Activated naive CD4-positive, alpha-beta T cell treated with anti-CD3 and anti-CD28 coated beads for 36 hours (primary cell): ENCODE measurements at places on chromosomes 7 and 10. TPM values are rescaled to one million over a fixed set of nuclear protein-coding genes. Genes with fewer than 3 reads are reported as not detected.

Gene WNT16
- total RNA-seq: not detected

Gene PNPLA8
- 18.9 TPM for total RNA-seq

Gene GGCT
- total RNA-seq: 83.0 TPM

Gene ZNF736
- total RNA-seq: 22.7 TPM

Gene CPA2
- not detected for total RNA-seq

Gene EBLN1
- not detected for total RNA-seq

Gene FBXO24
- 1.5 TPM for total RNA-seq

DNA sequence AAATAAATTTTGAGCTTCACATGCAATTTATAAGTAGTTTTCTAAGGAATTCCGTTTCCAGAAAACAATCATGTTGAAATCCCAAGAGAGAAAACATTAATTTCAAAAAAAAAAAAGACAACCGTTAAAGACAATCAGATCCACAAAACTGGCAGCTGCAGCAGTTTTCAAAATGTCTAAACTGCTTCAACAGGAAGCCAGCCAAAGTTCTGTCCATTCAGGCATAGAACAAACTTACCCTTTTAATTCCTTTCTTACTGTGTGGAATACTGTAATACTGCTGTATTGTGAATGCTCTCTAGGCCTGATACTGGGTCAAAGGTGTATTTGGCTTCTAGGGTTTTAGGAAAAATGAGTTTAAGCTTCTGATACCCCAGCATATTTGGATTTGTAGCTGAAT is 31.6 kb downstream of the HOXA1 start:
- DNase-seq: no peak
- no peak overlapping the region for H3K27ac ChIP-seq
- H3K27me3 ChIP-seq: peaks cover 7% of the 10 kb centered on the region
- no peaks in the 10 kb centered on the region for H3K36me3 ChIP-seq
- no peaks in the 10 kb centered on the region for H3K4me1 ChIP-seq
- no peak overlapping the region for H3K4me3 ChIP-seq

GRCh38 chr7:148581624-148582023 is 8.9 kb upstream of the C7orf33 start:
- H3K4me3 ChIP-seq: no peak overlapping the region
- H3K27me3 ChIP-seq: no peaks in the 10 kb centered on the region
- H3K36me3 ChIP-seq: no peaks in the 10 kb centered on the region
- no peak overlapping the region for H3K27ac ChIP-seq

DNA sequence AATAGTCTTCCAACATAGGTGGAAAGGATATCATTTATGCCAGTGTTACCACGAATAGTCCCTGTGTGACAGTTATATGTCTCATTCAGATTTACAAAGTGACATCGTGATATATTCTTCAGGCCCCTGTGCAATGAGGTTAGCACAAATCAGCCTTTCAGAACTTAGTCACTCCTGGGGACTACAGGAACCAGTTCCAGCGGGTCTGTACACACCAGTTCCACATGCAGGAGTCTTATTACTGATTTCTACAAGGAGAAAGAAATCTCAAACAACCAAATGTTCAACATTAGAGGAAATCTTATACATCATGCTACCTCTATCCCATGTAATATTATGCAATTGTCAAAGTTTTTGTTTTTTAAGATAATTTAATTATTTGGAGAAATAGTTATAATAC is 4.4 kb upstream of the WDR91 start:
- no peak overlapping the region for H3K27ac ChIP-seq
- H3K27me3 ChIP-seq: no peaks in the 10 kb centered on the region
- peaks cover 1% of the 10 kb centered on the region for H3K36me3 ChIP-seq
- no peak for DNase-seq
- H3K4me3 ChIP-seq: no peak overlapping the region
- H3K4me1 ChIP-seq: peaks cover under 1% of the 10 kb centered on the region

DNA sequence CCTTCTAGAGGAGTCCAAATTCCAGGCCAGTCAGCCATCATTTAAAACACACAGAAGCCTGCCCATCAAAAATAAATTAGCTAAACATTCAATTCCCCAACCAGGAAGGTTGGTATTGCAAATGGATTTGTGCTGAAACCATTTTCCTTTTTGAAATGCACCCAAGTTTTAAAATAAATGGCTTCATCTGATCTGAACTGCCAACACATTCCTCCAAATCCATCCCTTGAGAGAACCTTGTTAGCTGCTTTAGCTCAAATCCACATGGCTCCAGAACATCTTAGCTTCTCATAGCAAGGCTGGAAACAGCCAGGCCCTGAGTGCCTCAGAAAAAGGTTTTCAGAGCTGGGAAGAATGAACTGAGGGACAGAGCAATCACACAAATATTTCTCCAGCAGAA is 306.3 kb downstream of the FZD1 start:
- no peaks in the 10 kb centered on the region for H3K4me1 ChIP-seq
- no peaks in the 10 kb centered on the region for H3K36me3 ChIP-seq
- no peak overlapping the region for H3K4me3 ChIP-seq
- H3K27ac ChIP-seq: no peak overlapping the region
- no peak for DNase-seq

GRCh38 chr7:158779061-158780000 is 50.0 kb downstream of the ESYT2 start:
- no peak for DNase-seq
- peak overlapping the region; percentile 66 for H3K27ac ChIP-seq
- H3K4me3 ChIP-seq: no peak overlapping the region
- peaks cover 26% of the 10 kb centered on the region for H3K36me3 ChIP-seq
- H3K4me1 ChIP-seq: peaks cover 35% of the 10 kb centered on the region

GRCh38 chr7:98981701-98982100 is 103.4 kb downstream of the TRRAP start:
- DNase-seq: no peak
- no peak overlapping the region for H3K4me3 ChIP-seq
- no peak overlapping the region for H3K27ac ChIP-seq
- H3K4me1 ChIP-seq: no peaks in the 10 kb centered on the region

GRCh38 chr10:131825960-131826650 is 74.7 kb upstream of the PPP2R2D start:
- H3K4me1 ChIP-seq: no peaks in the 10 kb centered on the region
- H3K4me3 ChIP-seq: no peak overlapping the region
- no peak overlapping the region for H3K27ac ChIP-seq
- no peak for DNase-seq
- H3K36me3 ChIP-seq: no peaks in the 10 kb centered on the region
- H3K27me3 ChIP-seq: peaks cover 6% of the 10 kb centered on the region

GRCh38 chr7:29289156-29290021 is 94.8 kb downstream of the CHN2 start:
- peaks cover 7% of the 10 kb centered on the region for H3K4me1 ChIP-seq
- H3K4me3 ChIP-seq: no peak overlapping the region
- peaks cover 10% of the 10 kb centered on the region for H3K27me3 ChIP-seq
- DNase-seq: no peak

- DNase-seq: no peak
- H3K27me3 ChIP-seq: no peaks in the 10 kb centered on the region
- peak overlapping the region; percentile 76 for H3K27ac ChIP-seq
- peaks cover 31% of the 10 kb centered on the region for H3K36me3 ChIP-seq
- H3K4me3 ChIP-seq: no peak overlapping the region
- peaks cover 44% of the 10 kb centered on the region for H3K4me1 ChIP-seq
Measured at GRCh38 chr7:100152404-100152803, 3.7 kb downstream of the LAMTOR4 start.

- no peaks in the 10 kb centered on the region for H3K36me3 ChIP-seq
- H3K4me3 ChIP-seq: peak overlapping the region; percentile 92
- H3K27ac ChIP-seq: peak overlapping the region; percentile 53
- peaks cover 15% of the 10 kb centered on the region for H3K4me1 ChIP-seq
Measured at GRCh38 chr7:2632733-2633537, 1.1 kb downstream of the TTYH3 start.

DNA sequence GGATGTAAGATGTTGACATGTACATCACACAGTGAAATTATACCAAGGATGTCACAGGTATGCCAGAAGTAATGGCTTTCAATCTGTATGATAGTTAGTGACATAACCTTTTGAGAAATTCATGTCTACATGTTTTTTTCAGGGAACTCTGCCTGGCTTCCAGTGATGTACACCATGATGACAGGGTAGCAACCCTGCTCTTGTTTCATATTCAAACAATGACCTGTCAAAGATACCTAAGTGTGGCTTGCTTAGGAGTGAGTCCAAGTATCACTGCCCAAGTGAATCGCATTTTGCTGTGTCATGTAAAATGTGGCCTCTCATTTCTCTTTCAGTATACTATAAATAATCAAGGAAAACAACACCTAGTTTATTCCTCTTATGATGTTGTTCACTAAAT is 205.8 kb upstream of the DKK1 start:
- H3K27me3 ChIP-seq: no peaks in the 10 kb centered on the region
- no peak for DNase-seq

DNA sequence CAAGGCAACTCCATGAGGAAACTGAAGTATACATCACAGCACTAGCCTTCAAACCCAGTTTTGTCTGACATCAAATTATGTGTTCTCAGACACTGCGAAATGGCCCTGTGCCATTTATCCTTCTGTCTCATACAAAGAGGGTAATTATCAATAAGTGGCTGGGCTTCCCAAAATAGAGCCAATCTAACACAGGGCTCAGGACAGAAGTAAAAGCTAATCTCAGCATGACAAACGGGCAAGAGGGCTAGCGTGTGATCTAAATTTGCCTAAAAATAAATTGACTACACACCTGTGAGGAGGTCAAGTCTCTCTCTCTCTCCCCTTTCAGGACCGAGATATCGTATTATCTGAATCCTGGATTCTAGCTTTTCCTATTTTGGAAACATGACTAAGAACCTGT is 67.2 kb downstream of the DGKB start:
- no peaks in the 10 kb centered on the region for H3K27me3 ChIP-seq
- no peaks in the 10 kb centered on the region for H3K4me1 ChIP-seq
- H3K4me3 ChIP-seq: no peak overlapping the region
- H3K27ac ChIP-seq: no peak overlapping the region

DNA sequence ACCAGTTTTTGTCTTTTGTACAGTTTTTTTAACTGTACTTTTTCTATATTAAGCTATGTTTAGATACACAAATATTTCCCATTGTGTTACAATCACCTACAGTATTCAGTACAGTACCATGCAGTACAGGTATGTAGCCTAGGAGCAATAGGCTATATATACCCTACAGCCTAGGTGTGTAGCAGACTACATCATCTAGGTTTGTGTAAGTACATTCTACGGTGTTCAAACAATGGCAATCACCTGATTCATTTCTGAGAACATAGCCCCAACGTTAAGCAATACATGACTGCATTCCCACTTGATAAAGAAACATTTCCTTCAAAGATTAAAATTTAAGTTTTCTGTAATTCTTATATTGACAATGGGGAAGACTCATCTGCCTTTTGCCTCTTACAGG is 89.4 kb downstream of the TRIL start:
- H3K27me3 ChIP-seq: peaks cover 16% of the 10 kb centered on the region
- no peaks in the 10 kb centered on the region for H3K4me1 ChIP-seq
- H3K4me3 ChIP-seq: no peak overlapping the region
- H3K36me3 ChIP-seq: no peaks in the 10 kb centered on the region
- no peak overlapping the region for H3K27ac ChIP-seq
- no peak for DNase-seq

GRCh38 chr7:143849785-143850479 is 52.0 kb downstream of the TCAF1 start:
- H3K27ac ChIP-seq: no peak overlapping the region
- no peak overlapping the region for H3K4me3 ChIP-seq
- peaks cover 5% of the 10 kb centered on the region for H3K36me3 ChIP-seq
- H3K27me3 ChIP-seq: no peaks in the 10 kb centered on the region
- DNase-seq: no peak
- H3K4me1 ChIP-seq: no peaks in the 10 kb centered on the region

- no peaks in the 10 kb centered on the region for H3K4me1 ChIP-seq
- H3K27me3 ChIP-seq: peaks cover 5% of the 10 kb centered on the region
- H3K4me3 ChIP-seq: no peak overlapping the region
- no peak overlapping the region for H3K27ac ChIP-seq
- H3K36me3 ChIP-seq: no peaks in the 10 kb centered on the region
- DNase-seq: peak; percentile 9
Measured at GRCh38 chr7:112416127-112416526, 34.1 kb upstream of the IFRD1 start.

- H3K4me1 ChIP-seq: peaks cover 2% of the 10 kb centered on the region
- no peak for DNase-seq
- H3K27ac ChIP-seq: no peak overlapping the region
- H3K27me3 ChIP-seq: peaks cover 45% of the 10 kb centered on the region
- no peaks in the 10 kb centered on the region for H3K36me3 ChIP-seq
Measured at GRCh38 chr10:98351831-98352402, 63.1 kb downstream of the PYROXD2 start.

DNA sequence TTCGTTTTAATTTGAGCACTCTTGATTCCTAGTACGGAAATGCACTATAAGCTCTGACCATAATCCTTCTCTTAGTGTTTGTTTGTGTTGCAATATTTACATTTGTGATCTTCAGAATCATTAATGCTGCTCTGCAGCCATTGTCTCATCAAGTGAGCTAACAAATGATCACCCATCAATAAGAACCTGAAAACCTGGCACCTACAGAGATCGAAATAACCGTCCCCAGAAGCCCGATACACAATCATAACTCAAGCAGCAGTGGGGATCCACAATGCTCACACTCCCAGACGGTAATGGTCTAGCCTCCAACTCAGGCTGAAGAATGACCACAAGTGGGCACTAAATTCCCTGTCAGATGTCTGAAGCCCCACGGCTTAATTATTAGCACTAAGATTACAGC is 156.0 kb upstream of the NFE2L3 start:
- no peak for DNase-seq
- no peaks in the 10 kb centered on the region for H3K36me3 ChIP-seq
- no peaks in the 10 kb centered on the region for H3K27me3 ChIP-seq
- no peaks in the 10 kb centered on the region for H3K4me1 ChIP-seq

DNA sequence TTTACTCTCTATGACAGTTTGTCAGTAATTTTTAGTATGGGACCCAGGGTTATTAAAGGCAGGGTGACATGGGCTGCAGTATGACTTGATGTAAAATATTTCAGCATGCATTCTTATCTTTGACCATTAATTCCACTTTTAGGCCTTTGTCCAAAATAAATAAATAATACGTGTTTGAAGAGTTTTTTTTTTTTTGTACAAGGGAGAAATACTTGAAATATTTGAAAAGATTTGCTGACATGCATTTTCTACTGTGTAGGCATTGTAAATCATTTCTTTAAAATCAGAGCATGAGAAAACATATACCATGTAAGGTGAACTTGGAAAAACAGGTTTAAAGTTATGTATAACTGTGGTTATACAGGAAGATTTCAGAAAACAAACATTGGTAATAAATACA is 23.5 kb downstream of the NRG3 start:
- H3K4me3 ChIP-seq: no peak overlapping the region
- DNase-seq: no peak
- H3K4me1 ChIP-seq: no peaks in the 10 kb centered on the region
- no peaks in the 10 kb centered on the region for H3K36me3 ChIP-seq

DNA sequence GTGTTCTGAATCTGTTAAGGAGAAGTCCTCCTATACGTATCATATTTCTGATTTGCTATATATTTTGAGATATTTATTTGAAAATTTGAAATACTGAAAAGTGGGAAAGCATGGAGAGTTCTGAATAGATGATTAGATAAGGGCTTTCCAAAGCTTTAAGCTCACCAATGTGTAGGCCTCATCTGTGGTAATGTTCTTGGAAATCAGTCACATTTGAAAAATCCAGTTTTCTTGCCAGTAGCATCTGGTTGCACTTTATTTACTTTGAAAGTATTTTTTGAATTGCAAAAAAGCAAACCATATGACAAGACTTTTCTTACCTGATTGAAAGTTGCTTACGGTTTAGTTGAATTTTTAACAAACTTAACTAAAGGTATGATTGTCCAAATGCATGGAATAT is 21.7 kb downstream of the ADD3 start:
- H3K4me1 ChIP-seq: peaks cover 62% of the 10 kb centered on the region
- H3K4me3 ChIP-seq: no peak overlapping the region
- DNase-seq: no peak
- no peak overlapping the region for H3K27ac ChIP-seq
